ENCODE measurements at places on chromosomes 5 and 9. TPM values are rescaled to one million over a fixed set of nuclear protein-coding genes. Genes with fewer than 3 reads are reported as not detected.

GRCh38 chr5:92633176-92633575, 947.8 kb downstream of the NR2F1-AS1 start:
- H3K36me3 ChIP-seq, result no peaks in the 10 kb centered on the region
- H3K4me3 ChIP-seq, result no peak overlapping the region
- no peak overlapping the region for H3K27ac ChIP-seq
- H3K27me3 ChIP-seq, result no peaks in the 10 kb centered on the region

GRCh38 chr5:140346348-140347221, at the start of gene HBEGF:
TSS of gene HBEGF (minus strand) at chr5:140346603. CDS start at chr5:140346328, 275 bp downstream.
- peaks cover 56% of the 10 kb centered on the region for H3K4me1 ChIP-seq
- peak; percentile 54 for DNase-seq
- peak within 1 kb of the TSS; percentile 85 for H3K4me3 ChIP-seq
- H3K27ac ChIP-seq, result peak within 1 kb of the TSS; percentile 16

DNA sequence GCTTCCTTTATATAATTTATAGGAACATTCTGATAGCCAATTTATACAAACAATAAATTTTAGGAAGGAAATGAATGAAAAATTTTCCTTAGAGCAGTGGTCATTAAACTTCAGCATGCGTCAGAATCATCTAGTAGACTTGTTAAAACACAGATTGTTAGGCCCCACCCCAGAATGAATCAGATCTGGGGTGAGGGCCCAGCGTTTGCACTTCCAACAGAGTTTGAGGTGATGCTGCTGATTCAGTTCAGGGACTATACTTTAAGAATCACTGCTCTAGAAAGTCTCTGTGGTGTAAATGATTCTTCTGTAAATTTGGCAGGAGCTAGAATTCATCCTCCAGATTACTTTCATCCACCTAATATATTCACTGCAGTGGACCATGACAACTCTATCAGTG, 80.4 kb downstream of the SLC12A2 start:
- no peak overlapping the region for H3K4me3 ChIP-seq
- H3K4me1 ChIP-seq, result no peaks in the 10 kb centered on the region
- peaks cover 24% of the 10 kb centered on the region for H3K36me3 ChIP-seq
- no peak for DNase-seq

- no peaks in the 10 kb centered on the region for H3K36me3 ChIP-seq
- DNase-seq, result no peak
- no peak overlapping the region for H3K4me3 ChIP-seq
- no peaks in the 10 kb centered on the region for H3K4me1 ChIP-seq
- H3K27ac ChIP-seq, result no peak overlapping the region
Measured at GRCh38 chr5:173567548-173567947, 48.9 kb downstream of the BOD1 start.

- H3K27ac ChIP-seq, result no peak overlapping the region
- H3K4me3 ChIP-seq, result no peak overlapping the region
- no peaks in the 10 kb centered on the region for H3K4me1 ChIP-seq
- no peaks in the 10 kb centered on the region for H3K27me3 ChIP-seq
- no peak for DNase-seq
Measured at GRCh38 chr5:124436294-124436693, 310.1 kb downstream of the ZNF608 start.

S1PR3 gene
- 0.76 TPM for total RNA-seq

IL4 gene
- total RNA-seq, result 1.2 TPM

PRLR gene
- total RNA-seq, result 0.25 TPM
